NCI-H345 (cell line): ENCODE measurements at places on chromosomes 1 and 21.

DNA sequence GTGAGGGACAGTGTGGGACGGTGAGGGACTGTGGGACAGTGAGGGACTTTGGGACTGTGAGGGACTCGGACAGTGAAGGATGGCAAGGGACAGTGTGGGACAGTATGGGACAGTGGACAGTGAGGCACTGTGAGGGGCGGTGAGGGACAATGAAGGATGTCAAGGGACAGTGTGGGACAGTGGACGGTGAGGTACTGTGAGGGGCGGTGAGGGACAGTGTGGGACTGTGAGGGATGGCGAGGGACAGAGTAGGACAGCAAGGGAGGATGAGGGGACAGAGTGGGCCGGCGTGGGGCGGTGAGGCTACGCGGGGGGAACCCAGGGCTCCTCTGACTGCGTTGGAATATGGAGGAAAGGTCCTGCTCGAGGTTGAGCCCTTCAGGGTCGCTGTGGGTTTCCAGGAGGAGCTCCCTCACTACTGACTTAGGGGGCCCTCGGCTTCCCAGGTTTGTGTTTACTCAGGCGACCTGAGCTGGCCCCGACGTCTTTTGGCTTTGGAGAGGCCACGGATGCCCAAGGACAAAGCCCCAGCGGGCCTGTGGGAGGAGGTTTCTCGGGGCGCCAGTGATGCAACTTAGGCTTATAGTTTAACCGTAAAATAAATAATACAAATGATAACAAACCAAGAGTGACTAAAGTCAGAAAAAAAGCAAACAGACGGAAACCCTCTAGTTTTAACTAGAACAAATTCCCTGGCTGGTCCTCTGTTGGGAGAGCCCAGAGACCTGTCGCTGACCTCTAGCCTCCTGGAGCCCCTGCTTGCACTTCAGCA, 1.1 kb upstream of the ERRFI1 start:
- no peak for DNase-seq

DNA sequence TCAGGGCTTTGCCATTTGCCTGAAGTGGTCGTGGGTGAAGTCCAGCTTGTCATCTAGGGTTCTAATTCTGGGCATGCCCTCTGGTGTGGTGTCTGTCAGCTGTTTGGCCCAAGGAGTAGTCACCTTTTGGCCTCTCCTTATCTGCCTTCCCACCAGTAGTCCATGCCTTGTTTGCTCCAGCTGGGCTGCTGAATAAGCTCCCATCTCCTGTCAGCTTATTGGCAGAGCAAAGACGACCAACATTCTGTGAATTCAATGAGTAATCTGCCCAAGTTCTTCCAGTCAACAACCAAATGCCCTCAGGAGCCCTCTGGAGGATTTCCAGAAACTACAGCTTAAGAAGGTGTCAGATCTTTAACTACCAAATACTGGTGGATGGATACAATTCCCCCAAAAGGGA, 7.0 kb downstream of the BCAN start:
- DNase-seq: no peak

GRCh38 chr21:39441502-39442475, 3.8 kb downstream of the LCA5L start:
- peak; percentile 18 for DNase-seq

DNA sequence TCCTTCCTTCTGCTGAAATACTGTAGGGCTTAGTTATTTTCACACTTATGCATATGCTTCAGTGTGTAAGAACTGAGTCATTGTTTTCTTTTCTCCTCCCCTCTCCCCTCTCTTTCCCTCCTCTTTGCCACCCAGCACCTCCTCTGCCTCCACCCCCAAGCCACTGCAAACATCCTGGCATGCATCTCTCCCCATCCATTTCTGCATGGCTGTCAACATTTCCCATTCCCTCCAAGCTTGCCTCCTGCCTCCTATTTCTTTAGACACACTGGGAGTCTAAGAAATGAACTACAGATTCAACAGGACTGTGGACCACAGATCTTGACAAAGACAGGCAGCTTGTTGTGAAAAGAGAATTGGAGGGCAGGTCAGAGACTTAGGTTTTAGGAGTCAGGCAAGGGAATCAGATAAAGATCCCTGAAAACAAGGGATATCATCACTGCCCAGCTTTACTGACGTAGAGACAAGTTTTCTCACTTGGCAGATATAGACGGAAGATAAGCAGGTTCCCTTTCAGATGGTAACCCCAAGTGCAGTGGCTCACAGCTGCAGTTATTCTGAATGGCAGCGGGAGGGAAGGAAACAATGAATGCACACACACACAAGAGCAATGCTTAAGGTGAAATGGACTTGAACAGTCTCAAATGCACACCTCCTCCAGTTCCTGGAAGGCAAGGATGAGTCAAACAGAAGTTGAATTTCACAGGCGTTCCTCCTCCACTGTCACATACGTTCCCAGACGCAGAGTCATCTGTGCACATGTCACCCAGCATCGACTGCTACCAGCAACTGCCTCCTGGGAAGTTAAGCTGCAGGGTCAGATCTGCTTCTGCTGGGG, 56.1 kb downstream of the HIVEP3 start:
- peak; percentile 51 for DNase-seq

- peak; percentile 43 for DNase-seq
Observed at GRCh38 chr1:63795455-63795854, 21.6 kb downstream of the ROR1 start.

DNA sequence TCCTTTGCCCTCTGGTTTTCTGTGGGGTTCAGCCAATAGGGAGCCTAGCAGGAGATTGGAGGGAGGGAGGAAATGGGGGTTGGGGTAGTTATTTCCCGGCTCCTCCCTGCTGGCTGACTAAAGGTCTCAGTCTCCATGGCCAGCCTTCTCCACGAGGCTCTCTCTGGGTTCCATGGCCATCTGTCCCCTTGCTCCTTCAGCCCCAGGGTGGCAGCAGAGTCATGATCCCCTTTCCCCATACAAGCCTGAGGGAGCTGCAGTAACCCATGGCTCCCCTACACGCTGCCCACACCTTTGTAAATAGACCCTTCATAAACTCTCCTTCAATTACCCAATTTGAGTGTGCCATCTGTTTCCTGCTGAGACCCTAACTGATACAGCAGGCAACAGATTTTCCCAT, 176.1 kb upstream of the CSF3R start:
- DNase-seq: no peak

- peak; percentile 54 for DNase-seq
Observed at GRCh38 chr21:35649186-35649585, 411.1 kb downstream of the SETD4 start.

- DNase-seq: no peak
Observed at GRCh38 chr21:45076245-45076711, 1.9 kb downstream of the ADARB1 start.

DNA sequence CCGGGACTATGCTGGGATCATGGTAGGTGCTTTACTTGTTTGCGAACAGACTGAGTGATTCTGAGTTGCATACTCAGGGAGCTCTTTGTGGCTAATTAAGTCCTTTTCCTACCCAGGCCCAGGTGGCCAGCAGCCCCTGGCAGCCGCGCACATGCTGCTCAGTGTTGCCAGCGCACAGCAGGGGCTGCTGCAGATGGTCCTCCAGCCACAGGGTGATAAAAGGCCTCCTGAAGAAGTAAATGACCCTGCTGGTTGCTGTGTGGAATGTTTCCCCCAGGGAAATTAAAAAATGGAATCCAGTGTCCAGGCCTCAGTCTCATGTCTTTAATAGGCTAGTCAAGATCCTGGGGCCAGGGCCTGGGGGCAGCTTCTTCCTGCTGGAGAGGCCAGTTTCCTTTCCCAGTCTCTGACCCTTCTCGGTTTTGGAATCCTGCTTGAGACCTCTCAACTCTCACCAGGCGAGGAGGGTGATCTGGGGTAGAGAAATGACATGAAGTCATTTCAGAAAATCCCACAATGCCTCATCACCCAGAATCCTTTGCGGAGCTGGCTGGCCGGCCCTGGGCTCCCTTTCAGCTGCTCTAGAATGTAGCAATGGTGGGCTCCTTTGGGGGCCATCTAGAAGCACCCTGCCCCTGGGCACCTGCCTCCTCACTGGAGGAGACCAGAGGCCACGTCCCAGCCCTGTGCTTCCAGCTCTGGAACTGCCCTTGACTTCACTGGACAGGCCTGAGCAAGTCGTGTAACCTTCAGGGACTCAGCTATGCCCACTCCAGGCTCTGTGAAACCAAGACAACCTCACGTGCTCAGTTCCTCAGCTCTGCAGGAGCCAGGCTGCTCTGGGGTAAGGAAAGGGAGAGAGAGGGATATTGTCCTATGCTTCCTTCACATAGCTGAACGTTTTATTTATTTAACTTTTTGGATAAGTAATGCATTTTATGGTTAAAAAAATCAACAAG, 131.4 kb downstream of the MRPS6 start:
- peak; percentile 84 for DNase-seq
